SK-N-DZ (cell line): ENCODE measurements at places on chromosomes 3 and 15.

- DNase-seq: no peak
These were observed 471.2 kb upstream of the TGFBR2 start for GRCh38 chr3:30135190-30135589.

- no peak for DNase-seq
These were observed 60.7 kb downstream of the CACNA1D start for GRCh38 chr3:53555068-53555588.

DNA sequence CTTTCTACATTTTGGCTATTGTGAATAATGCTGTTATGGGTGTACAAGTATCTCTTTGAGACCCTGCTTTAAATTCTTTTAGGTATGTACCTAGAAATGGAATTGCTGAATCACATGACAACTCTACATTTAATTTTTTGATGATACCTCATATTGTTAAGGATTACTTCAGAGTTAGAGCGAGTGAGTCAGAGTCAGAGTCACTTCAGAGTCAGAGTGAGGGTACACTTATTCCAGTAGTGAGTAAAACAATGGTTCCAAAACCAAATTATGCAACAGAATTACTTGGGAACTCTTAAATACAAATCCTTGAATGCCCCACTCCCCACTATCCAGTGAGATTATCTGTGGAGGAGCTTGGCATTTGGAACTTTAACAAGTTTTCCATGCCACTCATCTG is 50.3 kb upstream of the SNRK start:
- DNase-seq: no peak

GRCh38 chr3:50124800-50125178 is 30.3 kb upstream of the SEMA3F start:
- no peak for DNase-seq

DNA sequence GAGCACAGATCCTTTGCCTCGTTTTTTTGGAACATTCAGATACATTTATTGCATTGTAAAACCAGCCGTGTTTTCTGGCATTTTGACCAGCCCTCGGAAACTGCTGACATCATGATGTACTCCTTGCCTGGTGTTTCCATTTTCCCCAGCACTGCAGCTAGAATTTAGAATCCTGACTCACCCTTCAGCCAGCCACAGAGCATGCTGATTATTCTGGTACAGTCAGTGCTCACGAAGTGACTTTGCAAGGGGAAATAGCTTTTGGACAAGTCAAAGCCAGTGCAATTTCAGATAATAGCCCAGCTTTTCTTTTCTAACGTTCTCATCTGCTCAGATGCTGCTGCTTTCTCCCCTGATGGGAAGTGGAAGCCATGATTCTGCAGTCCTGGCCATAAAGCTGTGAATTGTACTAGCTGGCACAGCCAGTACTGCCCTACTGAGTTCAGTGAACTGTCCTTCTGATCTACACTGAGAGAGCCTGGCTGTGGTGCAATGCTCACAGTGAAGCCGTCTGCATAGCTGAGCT is 12.1 kb upstream of the CNBP start:
- no peak for DNase-seq

GRCh38 chr3:14113965-14114635 is 10.6 kb downstream of the CHCHD4 start:
- no peak for DNase-seq

- no peak for DNase-seq
These were observed 37.3 kb downstream of the THSD4 start for GRCh38 chr15:71152542-71152941.

DNA sequence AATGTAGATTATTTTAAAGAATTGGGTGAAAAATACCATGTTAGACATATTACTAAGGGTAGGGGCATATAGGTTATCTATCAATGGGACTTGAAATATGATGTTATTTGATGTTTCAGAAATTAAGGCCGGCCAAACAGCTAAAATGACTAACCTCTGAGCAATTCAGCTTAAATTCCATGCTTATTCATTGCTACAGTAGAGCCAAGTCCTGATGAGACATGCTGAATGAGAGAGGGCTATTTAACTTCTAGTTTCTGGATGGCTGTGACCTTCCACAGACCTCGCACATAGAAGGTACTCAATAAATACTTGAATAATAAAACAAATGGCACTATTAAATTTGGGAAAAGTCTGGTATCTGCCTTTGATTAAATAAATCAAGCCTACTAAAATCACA is 175.6 kb upstream of the WNT5A start:
- no peak for DNase-seq

- peak; percentile 82 for DNase-seq
These were observed 103.7 kb downstream of the AQP9 start for GRCh38 chr15:58241872-58242271.

- no peak for DNase-seq
These were observed 284.8 kb upstream of the CFAP20DC start for GRCh38 chr3:59334585-59334984.

DNA sequence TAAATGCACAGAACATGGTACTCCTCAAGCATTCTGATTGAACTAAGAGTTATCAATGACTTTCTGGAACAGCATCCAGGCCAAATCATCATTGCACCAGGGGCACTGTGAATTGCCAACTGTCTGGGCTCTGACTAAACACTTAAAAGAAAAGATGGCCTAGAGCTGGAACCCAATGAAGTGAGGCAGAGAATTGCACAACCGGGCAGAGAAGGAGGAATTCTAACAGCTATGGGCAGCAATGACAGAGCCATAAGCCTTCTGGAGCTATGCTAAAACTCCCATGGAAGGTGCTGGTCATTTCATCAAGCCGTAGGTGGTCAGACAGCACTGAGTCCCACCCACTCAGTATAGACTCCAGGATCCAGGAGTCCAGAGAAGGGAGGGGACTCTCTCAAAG is 48.1 kb upstream of the OXTR start:
- no peak for DNase-seq

DNA sequence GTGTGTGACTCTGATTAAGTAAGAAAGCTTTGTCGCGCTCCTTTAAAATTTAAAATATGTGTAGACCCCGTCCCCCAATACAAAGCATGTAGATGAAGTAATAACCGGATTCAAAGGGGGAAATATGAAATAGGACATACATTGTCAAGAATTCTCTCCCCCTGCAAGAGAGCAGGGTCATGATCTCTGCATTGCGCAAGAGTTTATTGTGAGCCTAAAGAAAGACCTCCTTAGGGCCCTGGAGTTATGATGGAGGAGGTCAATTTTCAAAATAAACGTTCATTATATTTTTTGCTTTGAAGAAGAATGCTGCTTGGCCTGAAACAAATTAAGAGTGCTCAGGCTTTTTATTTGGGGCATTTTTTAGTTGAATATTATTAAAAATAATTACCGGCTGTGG is 235.0 kb downstream of the SHOX2 start:
- no peak for DNase-seq

- DNase-seq: no peak
These were observed 136.1 kb upstream of the UBE2E1 start for GRCh38 chr3:23669541-23670255.

DNA sequence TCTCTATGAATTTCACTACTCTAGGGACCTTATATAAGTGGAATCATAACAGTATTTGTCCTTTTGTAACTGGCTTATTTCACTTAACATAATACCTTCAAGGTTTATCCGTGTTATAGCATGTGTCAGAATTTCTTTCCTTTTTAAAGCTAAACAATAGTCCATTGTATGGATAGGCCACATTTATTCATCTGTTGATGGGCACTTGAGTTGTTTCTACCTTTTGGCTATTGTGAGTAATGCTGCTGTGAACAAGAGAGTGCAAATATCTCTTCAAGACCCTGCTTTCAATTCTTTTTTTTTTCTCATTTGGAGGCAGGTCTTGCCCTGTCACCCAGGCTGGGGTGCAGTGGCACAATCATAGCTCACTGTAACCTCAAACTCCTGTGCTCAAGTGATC is 56.5 kb downstream of the CHCHD6 start:
- no peak for DNase-seq

GRCh38 chr15:68412218-68412617 is 19.7 kb downstream of the ITGA11 start:
- DNase-seq: no peak

DNA sequence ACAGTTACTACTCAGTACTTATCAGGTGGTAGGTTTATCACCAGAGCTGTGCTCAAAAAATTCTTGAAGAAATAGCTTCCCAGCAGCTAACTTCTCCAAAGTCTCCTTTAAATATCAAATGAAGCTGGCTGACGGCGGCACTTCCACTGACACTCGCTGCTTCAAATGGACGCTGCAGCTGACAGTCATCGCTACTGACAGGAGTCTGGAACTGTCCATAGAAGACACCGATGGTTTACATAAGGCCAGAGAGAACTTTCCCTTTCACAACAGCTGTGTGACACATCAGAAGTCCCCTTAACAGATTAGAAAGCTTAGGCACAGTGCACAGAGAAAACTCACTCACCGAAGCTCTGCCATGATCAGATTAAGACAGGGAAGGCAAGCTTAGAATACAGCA is 270.2 kb downstream of the SHOX2 start:
- DNase-seq: no peak

GRCh38 chr3:159831466-159831865 is 157.2 kb upstream of the IL12A start:
- DNase-seq: no peak

DNA sequence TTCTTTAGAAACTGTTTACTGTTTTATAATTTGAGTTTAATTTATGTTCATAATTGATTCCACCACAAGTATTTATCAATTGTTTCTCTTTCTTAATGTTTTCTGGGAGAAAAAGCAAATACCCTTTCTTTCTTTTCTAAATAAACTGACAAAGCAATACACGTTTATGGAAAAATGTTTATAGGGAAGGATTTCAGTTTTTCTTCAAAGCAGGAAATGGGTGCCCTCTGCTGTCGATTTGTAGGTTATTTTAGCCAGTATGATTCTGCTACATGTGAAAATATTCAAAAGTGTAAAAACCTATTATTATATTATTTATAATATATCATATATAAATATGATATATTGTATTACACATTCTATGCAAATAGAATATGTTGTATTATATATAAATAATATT is 921.0 kb upstream of the ROBO1 start:
- DNase-seq: peak; percentile 12

- peak; percentile 80 for DNase-seq
These were observed 24.8 kb downstream of the AADAC start for GRCh38 chr3:151838574-151839312.

- peak; percentile 75 for DNase-seq
These were observed 169.4 kb downstream of the TBC1D2B start for GRCh38 chr15:77907824-77908751.

GRCh38 chr15:79779746-79780145 is 117.1 kb downstream of the MTHFS start:
- DNase-seq: no peak
